ENCODE measurements at places on chromosomes 13 and 19.
A peak's percentile ranks its signal among the peaks of the same experiment; 100 is the strongest.

GRCh38 chr19:49884109-49884508, 6.6 kb downstream of the TBC1D17 start:
- DNase-seq = no peak

DNA sequence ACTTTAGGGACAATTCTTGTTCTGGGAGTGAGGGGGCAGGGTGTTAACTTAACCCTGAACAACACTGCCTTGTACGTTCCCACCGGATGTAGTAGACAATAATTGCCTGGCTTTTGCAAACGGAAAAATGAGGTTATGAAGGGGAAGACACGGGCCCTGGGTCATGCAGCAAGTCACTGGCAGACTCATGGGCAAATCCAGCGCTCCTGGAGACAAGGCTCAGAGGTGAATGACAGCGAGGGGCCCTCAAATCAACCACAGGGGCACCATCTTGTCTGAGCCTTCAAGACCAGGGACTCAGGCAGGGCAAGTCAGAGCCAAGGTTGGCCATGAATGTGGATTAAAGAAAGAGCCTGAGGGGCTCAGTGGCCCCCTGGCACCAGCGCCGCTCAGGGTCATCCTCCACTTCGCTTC, 2.8 kb downstream of the RASA3 start:
- DNase-seq = no peak

- peak; percentile 44 for DNase-seq
These were observed 152.4 kb downstream of the DCLK1 start for GRCh38 chr13:35978607-35979316.

GRCh38 chr13:59532405-59532804, 631.3 kb downstream of the DIAPH3 start:
- no peak for DNase-seq

DNA sequence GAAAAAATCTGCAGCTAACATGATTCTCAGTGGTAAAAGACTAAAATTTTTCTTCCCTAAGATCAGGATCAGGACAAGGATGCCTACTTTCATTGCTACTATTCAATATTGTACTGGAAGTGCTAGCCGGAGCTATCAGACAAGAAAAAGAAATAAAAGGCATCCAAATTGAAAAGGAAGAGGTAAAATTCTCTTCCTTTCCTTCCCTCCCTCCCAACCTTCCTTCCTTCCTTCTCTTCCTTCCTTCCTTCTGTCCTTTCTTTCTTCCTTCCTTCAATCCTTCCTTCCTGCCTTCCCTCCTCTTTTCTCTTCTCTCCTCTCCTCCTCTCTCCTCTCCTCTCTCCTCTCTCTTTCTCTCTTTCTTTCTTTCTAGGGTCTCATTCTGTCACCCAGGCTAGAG, 26.7 kb upstream of the LRP3 start:
- DNase-seq = no peak

DNA sequence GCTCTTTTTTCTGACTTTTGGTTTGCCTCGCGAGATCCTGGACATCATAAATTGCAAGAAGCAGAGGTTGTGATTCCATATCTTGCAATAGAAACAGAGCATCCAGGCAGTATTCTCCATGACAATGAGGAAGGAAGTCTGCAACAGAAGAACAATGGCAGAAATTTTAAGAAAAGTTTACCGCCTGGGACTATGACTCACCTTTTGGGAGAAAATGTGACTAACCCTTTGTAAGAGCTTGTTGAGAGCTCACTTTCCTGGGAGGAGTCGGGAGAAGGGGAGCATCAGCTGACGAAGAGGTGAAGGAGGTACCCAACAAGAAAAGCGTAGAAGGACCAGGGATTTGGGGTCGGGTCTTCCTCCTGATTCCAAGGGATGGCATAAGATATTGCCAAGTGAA, 34.3 kb upstream of the TNFSF11 start:
- no peak for DNase-seq

DNA sequence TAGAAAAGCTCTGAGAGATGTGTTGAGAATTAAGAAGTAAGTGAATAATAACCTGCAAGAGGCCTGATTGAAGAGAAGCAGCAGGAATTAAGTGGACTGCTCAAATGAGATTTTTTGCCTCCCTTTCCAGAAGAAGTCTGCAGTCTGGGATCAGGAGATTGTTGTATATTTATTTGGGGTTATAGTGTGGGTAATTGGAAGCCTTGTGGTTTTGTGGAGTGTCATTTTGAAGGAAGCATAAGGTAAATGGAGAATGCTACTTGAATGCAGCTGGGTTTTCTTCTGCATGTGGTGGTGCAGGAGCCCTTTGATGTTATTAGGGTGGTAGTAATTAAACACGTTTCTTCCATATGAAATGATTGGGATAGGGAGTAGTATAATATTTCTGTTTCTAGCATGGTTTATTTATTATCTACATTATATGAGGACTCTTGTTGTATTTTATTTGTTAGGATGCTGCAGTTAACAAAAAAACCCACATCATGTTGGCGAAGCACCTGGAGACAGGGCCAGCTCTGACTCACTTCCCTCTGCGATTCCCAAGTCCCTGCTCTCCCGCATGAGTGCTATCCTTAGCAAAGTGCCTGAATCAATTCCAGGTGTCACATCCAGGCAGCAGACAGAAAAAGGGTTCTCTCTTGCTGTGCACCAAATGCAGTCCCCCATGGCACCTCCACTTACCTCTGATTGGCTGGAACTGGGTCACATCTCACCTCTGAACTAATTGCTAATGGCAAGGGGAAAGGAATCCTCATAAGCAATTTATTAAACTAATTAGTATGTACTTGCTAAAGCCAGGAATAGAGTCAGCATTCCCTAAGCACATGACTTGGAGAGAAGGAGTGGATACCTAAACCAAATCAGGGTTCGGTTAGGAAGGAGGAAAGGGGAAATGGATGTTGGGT, 54.8 kb downstream of the DGKH start:
- DNase-seq = no peak

GRCh38 chr19:30513082-30513411, 140.9 kb downstream of the ZNF536 start:
- DNase-seq = no peak

GRCh38 chr13:99439850-99440604, 61.2 kb upstream of the TM9SF2 start:
- no peak for DNase-seq

DNA sequence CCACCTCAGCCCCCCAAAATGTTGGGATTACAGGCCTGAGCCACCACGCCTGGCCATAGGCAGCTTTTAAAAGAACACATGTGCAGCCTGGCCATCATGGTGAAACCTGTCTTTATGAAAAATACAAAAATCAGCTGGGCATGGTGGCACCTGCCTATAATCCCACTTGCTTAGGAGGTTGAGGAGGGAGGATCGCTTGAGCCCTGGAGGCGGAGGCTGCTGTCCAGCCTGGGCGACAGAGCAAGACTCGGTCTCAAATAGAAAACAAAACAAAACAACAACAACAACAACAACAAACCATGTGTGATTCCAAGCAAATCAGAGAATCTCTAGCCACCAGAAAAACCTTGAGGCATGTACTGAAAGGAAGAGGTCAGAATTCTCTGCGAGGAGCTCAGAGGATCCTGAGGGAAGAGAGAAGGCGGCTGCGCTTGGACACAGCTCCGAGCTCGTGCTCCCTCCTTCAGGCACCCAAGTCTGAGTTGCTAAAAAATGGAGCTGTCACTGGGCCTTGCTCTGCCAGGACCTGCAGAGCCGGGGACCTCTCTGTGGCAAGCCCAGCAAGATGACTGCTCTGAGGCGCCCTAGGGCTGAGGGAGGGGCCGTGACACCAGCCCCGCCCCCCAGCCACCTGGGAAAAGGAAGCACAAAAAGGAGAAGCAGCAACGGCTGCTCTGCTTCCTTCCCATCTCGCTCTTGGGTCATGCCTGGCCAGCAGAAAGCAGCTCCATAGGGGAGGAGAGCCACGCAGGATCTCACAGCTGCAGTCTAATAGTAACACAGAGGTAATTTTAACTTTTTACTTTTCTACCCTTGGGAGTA, at the start of gene ARL11:
Gene ARL11, plus strand, starts transcription at position 677 of the 822 bp plus-strand sequence. CDS start 1,941 bp downstream, outside the sequence.
- peak; percentile 86 for DNase-seq

GRCh38 chr13:110854866-110855265, 60.0 kb downstream of the ANKRD10 start:
- DNase-seq = no peak

GRCh38 chr13:59303433-59303832, 860.3 kb downstream of the DIAPH3 start:
- no peak for DNase-seq

- no peak for DNase-seq
These were observed 8.2 kb upstream of the ZNF77 start for GRCh38 chr19:2952953-2953481.

GRCh38 chr13:112261924-112262323, 114.2 kb upstream of the SPACA7 start:
- DNase-seq = no peak

GRCh38 chr13:26529441-26529840, 28.0 kb upstream of the WASF3 start:
- peak; percentile 6 for DNase-seq

- DNase-seq = peak; percentile 44
These were observed 6.3 kb upstream of the IGSF23 start for GRCh38 chr19:44607049-44607448.

GRCh38 chr13:109418111-109418510, 368.3 kb downstream of the IRS2 start:
- DNase-seq = peak; percentile 86

DNA sequence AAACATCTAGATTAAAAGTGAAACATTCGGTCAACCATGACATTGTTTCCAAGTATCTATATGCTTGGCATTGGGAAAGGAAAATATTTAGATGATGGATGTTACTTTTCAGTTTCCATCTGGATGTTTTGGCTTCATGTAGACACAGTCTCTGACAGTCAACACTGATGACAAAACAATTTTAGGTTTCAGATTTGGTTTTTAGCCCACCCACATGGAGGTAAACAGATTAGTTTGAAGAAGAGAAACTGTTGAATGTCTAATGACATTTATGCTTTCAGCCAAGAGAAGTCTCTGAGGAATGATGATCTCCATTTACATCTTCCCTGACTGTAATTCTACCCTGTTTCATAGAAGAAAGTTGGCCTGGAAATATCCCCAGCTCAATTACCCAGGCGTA, 379.1 kb downstream of the SLITRK6 start:
- no peak for DNase-seq

DNA sequence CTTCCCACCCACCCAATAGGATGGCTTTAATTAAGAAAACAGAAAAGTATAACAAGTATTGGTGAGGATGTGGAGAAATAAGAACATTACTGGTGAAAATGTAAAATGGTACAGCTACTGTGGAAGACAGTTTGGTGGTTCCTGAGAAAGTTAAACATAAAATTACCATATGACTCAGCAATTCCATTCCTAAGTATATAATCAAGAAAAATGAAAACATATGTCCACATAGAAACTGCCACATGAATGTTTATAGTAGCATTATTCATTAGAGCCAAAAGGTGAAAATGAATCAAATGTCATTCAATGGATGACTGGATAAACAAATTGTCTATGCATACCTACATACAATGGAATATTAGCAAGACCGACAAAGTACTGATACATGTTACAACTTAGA, 16.9 kb downstream of the DZIP1 start:
- no peak for DNase-seq

- DNase-seq = no peak
These were observed 159.3 kb downstream of the ITGBL1 start for GRCh38 chr13:101611491-101612475.

DNA sequence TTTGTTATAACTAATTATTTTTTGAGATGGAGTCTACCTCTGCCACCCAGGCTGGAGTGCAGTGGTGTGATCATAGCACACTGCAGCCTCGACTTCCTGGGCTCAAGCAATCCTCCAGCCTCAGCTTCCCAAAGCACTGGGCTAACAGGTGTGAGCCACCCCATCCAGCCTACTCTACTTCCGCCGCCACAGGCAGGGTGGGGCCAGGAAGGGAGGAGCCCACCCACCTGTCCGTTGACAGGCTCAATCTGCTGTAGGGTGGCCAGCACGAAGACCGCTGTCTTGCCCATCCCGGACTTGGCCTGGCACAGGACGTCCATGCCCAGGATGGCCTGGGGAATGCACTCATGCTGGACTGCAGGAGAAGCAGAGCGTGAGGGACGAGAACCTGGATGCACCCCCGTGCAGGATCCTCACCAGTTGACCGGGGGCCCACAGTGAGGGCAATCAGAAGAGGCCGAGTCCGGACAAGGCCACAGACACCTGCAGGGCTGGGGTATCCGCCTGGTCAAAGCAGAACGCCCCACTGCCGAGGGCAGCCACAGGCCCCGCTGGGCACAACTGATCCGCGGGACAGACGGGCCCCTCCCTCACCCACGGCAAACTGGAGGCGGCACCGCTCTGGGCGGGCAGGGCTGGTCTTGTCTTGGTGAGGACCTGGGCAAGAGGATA, 6.7 kb downstream of the DDX39A start:
- no peak for DNase-seq

GRCh38 chr13:21033212-21033840, 28.1 kb downstream of the LATS2 start:
- DNase-seq = peak; percentile 43

DNA sequence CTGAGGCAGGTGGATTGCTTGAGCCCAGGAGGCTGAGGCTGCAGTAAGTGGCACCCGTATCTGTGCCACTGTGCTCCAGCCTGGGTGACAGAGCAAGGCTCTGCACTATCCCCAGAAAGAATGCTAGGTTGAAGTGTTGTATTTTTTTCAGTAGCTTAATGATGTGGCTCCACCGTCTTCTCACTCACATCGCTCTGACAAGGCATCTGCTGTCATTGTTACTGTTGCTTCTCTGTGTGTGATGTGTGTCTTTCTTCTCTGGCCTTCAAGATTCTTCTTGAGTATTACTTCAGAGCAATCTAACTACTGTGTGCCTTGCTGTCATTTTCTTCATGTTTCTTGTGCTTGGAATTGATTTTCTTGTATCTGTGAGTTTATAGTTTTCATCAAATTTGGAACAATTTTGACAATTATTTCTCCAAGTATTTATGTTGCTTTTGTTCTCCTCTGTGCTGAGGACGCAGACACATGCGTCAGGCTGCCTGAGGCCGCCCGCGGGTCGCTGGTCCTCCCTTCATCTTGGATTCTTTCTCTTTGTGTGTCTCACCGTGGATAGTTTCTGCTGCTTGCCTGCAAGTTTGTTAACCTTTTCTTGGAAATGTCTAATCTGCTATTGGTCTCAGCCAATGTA, 10.8 kb downstream of the ADPRHL1 start:
- DNase-seq = no peak

DNA sequence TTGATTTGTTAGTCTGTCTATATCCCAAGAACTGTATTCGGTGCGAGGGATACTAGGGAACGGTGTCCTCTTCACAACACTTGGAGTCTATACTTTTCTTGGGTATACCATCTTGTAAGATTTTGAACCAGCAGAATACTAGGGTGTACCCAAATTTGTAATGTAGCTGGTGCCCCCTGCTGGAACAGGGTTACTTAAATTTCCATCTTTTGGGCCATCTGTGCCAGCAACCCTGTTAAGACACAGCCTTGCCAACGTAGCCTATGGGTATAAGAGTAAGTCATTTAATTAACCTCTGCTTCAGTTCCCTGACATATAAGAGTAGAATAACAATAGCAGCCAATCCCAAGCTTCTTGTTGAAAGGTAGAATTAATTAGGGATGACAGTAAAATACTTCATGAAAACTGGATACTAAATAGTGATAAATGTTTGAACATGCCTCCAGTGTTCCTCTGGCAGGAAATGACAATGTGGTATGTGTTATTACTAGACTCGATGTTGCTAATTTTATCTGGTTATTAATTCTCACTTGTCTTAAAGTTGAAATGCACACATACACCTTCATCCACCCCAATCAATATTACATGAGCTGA, 607.6 kb downstream of the FGF9 start:
- DNase-seq = peak; percentile 49

- peak; percentile 49 for DNase-seq
These were observed 42.7 kb downstream of the SERP2 start for GRCh38 chr13:44416301-44416700.

GRCh38 chr13:29458419-29458818, 137.1 kb downstream of the SLC7A1 start:
- no peak for DNase-seq

Measured in inflammatory macrophage treated with lipopolysaccharide for 4 hours (primary cell).